Osteoblast (primary cell): ENCODE measurements at places on chromosomes 2 and 18. TPM values are rescaled to one million over a fixed set of nuclear protein-coding genes. Genes with fewer than 3 reads are reported as not detected.
A peak's percentile ranks its signal among the peaks of the same experiment; 100 is the strongest.

Gene SGO2
- total RNA-seq = 3.2 and 4.0 TPM in 2 replicates

Gene CCDC142
- 32.4 and 32.6 TPM in 2 replicates for total RNA-seq

Gene TUBA4B
- not detected in 2 replicates for total RNA-seq

Gene C2orf78
- not detected in 2 replicates for total RNA-seq

Gene RPIA
- total RNA-seq = 6.2 and 6.8 TPM in 2 replicates

Gene ONECUT2
- total RNA-seq = under 0.01 TPM in 1 of 2 replicates, not detected in the other

Gene HYCC2
- total RNA-seq = 11.6 and 12.1 TPM in 2 replicates

Gene NEMP2
- total RNA-seq = 3.8 and 4.7 TPM in 2 replicates

Gene ABCB11
- total RNA-seq = under 0.01 TPM in 1 of 2 replicates, not detected in the other

Gene MC5R
- total RNA-seq = 0.36 and 0.59 TPM in 2 replicates

Gene DNMT3A
- total RNA-seq = 14.7 and 18.5 TPM in 2 replicates

- no peak overlapping the region for H3K4me3 ChIP-seq
- peak; percentile 73 for DNase-seq
- no peaks in the 10 kb centered on the region for H3K4me1 ChIP-seq
- H3K27me3 ChIP-seq = no peaks in the 10 kb centered on the region
- H3K27ac ChIP-seq = no peak overlapping the region
These were observed 580.9 kb upstream of the TMEFF2 start for GRCh38 chr2:192775459-192776262.

GRCh38 chr18:70290482-70291294 lies 1.8 kb downstream of the SOCS6 start:
- no peak for DNase-seq
- peak overlapping the region; percentile 77 for H3K4me3 ChIP-seq
- H3K27ac ChIP-seq = peak overlapping the region; percentile 55
- no peaks in the 10 kb centered on the region for H3K27me3 ChIP-seq

DNA sequence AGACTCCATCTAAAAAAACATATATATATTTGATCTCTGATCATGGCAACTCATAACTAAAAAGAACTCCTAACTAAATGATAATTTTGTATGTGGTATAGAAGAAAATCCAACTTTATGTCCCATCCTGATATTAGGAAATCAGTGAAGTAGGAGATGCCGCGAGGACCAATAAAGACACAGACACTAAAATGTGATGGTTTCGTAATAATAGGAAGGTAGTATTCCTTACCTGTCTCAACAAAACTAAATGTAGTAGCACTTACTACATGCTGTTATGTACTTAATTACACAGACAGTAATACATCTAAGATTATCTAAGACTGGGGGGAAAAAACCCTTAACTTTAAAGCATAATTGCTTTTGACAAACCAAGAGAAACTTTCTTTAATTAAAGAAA lies 63.5 kb downstream of the TRIP12 start:
- H3K4me3 ChIP-seq = no peak overlapping the region
- peaks cover 28% of the 10 kb centered on the region for H3K36me3 ChIP-seq
- H3K27ac ChIP-seq = no peak overlapping the region
- DNase-seq = no peak
- peaks cover 5% of the 10 kb centered on the region for H3K4me1 ChIP-seq

DNA sequence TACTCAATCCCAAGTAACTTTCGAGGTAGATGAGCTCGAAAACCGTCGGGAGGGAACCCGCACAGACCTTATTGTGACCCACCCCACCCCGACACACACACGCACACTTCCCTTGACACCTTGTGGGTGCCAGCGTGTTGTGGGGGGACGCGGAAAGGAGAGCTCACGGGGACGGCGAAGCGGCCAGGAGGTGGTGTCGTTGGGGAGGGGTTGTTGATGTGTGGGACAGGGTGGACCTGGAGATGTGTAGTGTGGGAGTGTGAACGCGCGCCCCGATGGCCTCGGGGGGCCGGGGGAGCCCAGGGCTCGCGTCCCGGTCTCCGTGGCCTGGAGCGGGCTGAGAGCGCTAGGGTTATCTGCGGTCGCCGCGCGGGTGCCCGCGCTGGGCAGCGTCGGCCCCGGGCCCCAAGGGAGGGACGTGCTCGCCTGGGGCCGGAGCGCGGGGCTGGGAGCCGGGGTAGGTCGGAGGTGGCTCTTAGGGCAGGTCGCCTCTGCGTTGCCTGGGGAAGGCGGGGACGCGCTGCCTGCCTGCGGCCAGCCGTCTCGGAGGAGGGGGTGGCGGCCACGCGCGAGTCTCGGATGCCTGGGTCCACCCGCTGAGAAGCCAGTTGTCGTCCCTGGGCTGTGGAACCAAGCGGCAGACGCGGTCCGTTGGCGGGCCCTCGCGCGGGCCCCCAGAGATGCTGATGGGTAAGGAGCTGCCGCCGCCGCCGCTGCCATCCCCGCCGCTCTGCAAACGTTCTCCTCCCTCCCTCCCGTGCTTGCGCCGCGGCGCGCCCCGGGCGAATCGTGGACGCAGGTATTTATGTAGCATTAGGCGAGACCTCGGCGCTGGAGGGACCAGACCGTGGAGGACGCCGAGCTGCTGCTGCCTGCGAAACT lies 1.6 kb downstream of the KLHL29 start:
- peak overlapping the region; percentile 70 for H3K4me3 ChIP-seq
- no peaks in the 10 kb centered on the region for H3K36me3 ChIP-seq

DNA sequence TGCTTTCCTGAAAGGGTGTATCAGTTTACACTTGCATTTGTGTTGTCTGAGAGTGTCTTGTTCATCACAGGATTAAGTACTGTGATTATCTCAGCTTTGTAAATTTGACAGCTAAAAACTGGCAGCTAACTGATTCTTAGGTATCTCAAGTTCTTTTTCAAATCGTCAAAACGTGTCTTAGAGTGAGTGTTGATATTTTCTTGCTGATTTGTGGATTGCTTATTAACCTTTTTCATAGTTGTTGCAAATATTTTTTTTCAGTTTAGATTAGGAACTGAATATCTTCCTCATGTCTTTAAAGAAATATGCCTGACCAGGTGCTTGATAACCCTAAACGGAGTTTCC lies 41.9 kb downstream of the LRRFIP1 start:
- H3K4me3 ChIP-seq = peak overlapping the region; percentile 5
- H3K27me3 ChIP-seq = no peaks in the 10 kb centered on the region
- H3K27ac ChIP-seq = peak overlapping the region; percentile 96
- peaks cover 4% of the 10 kb centered on the region for H3K36me3 ChIP-seq
- H3K4me1 ChIP-seq = peaks cover 31% of the 10 kb centered on the region
- DNase-seq = no peak

DNA sequence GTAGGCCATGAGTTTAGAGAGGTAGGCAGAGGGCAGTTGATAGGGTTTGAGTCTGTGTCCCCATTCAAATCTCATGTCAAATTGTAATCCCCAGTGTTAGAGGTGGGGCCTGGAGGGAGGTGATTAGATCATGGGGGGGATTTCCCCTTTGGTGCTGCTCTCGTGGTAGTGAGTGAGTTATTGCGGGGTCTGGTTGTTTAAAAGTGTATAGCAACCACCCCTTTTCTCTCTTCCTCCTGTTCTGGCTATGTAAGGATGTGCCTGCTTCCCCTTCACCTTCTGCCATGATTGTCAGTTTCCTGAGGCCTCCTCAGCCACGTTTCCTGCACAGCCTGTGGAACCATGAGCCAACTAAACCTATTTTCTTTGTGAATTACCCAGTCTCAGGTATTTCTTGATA lies 25.5 kb downstream of the MARCHF4 start:
- H3K27me3 ChIP-seq = no peaks in the 10 kb centered on the region
- H3K27ac ChIP-seq = no peak overlapping the region
- DNase-seq = no peak
- H3K4me1 ChIP-seq = peaks cover 44% of the 10 kb centered on the region
- H3K36me3 ChIP-seq = no peaks in the 10 kb centered on the region
- no peak overlapping the region for H3K4me3 ChIP-seq

- H3K4me3 ChIP-seq = peak overlapping the region; percentile 76
- DNase-seq = peak; percentile 87
- no peak overlapping the region for H3K27ac ChIP-seq
- no peaks in the 10 kb centered on the region for H3K36me3 ChIP-seq
- peaks cover 15% of the 10 kb centered on the region for H3K27me3 ChIP-seq
These were observed 1.8 kb upstream of the NPAS2 start for GRCh38 chr2:100818003-100818605.

DNA sequence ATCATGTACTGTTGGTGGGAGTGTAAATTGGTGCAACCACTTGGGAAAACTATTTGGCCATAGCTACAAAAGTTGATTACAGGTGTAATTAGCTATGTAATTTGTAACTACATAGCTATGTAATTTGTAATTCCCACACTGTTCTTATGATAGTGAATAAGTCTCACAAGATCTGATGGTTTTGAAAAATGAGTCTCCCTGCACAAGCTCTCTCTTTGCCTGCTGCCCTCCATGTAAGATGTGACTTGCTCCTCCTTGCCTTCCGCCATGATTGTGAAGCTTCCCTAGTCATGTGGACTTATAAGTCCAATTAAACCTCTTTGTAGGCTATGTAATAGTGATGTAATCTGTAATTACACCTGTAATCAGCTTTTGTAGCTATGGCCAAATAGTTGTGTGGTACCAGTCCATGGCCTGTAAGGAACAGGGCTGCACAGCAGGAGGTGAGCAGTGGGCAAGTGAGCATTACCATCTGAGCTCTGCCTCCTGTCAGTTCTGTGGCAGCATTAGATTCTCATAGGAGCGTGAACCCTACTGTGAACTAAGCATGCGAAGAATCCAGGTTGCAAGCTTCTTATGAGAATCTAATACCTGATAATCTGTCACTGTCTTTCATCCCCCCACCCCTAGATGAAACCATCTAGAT lies 133.7 kb upstream of the COPS8 start:
- no peaks in the 10 kb centered on the region for H3K36me3 ChIP-seq
- no peaks in the 10 kb centered on the region for H3K27me3 ChIP-seq
- no peak overlapping the region for H3K4me3 ChIP-seq
- no peak overlapping the region for H3K27ac ChIP-seq
- DNase-seq = no peak
- no peaks in the 10 kb centered on the region for H3K4me1 ChIP-seq

DNA sequence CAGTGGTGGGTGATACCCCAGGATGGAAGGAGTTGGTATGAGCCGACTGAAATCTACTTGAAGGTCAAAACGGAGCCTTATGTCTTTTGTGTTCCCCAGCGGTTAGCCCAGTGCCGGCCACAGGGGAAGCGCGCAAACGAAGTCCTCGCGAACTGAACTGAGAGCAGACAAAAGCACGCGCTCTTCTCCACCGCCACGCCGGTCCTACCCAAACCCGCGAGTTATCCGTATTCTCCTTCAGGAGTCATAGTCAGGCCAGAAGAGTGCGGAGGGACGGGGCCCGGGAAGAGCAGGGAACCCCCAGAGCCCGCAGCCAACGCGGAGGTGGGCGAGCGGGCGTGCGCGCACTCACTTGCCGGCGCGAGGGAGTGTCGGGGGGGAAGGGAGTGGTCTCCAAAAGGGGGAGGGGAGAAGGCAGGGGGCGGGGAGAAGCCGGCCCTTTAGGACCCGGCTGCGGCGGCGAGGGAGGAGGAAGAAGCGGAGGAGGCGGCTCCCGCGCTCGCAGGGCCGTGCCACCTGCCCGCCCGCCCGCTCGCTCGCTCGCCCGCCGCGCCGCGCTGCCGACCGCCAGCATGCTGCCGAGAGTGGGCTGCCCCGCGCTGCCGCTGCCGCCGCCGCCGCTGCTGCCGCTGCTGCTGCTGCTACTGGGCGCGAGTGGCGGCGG lies at the start of gene IGFBP2:
IGFBP2 (plus strand) TSS at position 469 of the 664 bp plus-strand sequence; CDS start at position 573, 104 bp downstream.
- H3K36me3 ChIP-seq = peaks cover 7% of the 10 kb centered on the region
- peaks cover 23% of the 10 kb centered on the region for H3K27me3 ChIP-seq
- H3K4me1 ChIP-seq = peaks cover 22% of the 10 kb centered on the region
- peak within 1 kb of the TSS; percentile 12 for H3K27ac ChIP-seq
- peak within 1 kb of the TSS; percentile 87 for H3K4me3 ChIP-seq

DNA sequence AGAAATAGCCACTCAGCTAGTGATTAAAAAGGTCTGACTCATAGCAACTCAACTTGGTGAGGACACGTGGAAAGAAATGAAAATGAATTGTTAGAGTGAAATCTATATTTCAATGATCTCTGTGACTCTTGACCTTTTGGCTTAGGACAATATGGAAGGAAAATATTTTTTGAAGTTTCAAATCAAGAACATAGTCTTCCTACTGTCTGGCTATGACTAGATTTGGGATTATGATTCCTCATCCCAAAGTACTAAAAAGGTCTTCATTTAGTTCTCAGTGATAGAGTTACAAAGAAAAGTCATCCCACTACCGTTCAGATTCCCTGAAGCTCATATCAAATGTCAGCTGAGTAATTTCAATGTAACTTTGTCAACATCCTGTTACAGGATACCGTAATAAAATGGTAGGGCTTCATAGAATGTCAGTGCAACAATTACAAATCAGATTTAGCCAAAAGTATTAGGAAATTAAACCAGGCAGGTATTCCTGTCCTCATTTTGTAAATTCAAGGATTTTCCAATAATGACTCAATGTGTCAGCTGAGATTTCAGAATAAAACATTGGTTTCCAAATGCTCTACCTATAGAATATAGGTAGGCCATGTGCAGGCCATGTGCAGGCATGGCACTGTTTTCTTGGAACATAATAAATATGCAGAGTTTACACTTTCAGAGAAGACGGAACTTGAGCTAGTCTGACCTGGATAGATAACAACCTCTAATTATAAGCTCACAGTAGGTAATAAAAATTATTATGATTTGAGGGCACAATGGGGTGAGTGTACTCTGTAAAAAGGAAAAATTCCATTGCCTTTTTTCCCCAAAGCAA lies 36.0 kb downstream of the ANKRD29 start:
- DNase-seq = peak; percentile 79
- peaks cover 33% of the 10 kb centered on the region for H3K4me1 ChIP-seq
- no peaks in the 10 kb centered on the region for H3K27me3 ChIP-seq
- H3K36me3 ChIP-seq = no peaks in the 10 kb centered on the region

- H3K4me3 ChIP-seq = no peak overlapping the region
- H3K36me3 ChIP-seq = no peaks in the 10 kb centered on the region
These were observed 8.5 kb upstream of the LBH start for GRCh38 chr2:30222636-30223360.

GRCh38 chr2:239370403-239370802 lies 30.4 kb downstream of the HDAC4 start:
- H3K27me3 ChIP-seq = no peaks in the 10 kb centered on the region
- no peak for DNase-seq
- H3K36me3 ChIP-seq = no peaks in the 10 kb centered on the region

DNA sequence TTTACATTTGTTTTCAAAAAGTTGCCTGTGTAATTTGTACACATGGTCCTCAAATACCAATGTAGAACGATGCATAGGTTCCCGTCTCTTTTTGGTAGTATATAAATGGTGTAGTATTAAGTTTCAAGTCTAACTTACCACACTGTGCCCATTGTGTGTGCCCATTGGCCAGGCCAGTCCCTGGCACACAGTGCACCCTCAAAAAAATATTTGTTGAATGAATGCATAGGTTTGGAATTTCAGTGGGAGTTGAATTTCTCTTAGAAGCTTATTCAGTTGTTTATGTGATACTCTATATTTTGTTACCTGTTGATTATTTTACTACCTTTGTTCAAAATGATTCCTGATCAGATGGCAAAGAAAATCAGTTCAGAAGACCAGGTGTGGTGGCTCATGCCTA lies 30.1 kb downstream of the IDH1 start:
- H3K27ac ChIP-seq = no peak overlapping the region
- H3K4me3 ChIP-seq = no peak overlapping the region
- no peak for DNase-seq
- H3K27me3 ChIP-seq = no peaks in the 10 kb centered on the region

GRCh38 chr2:86621280-86621943 lies 2.3 kb downstream of the RNF103 start:
- peak overlapping the region; percentile 84 for H3K27ac ChIP-seq
- peaks cover 11% of the 10 kb centered on the region for H3K36me3 ChIP-seq
- peak overlapping the region; percentile 95 for H3K4me3 ChIP-seq
- H3K27me3 ChIP-seq = no peaks in the 10 kb centered on the region
- H3K4me1 ChIP-seq = peaks cover 12% of the 10 kb centered on the region

GRCh38 chr2:155645791-155646190 lies 686.7 kb downstream of the NR4A2 start:
- no peak for DNase-seq
- H3K27me3 ChIP-seq = no peaks in the 10 kb centered on the region
- H3K4me1 ChIP-seq = no peaks in the 10 kb centered on the region
- H3K27ac ChIP-seq = no peak overlapping the region
- H3K36me3 ChIP-seq = no peaks in the 10 kb centered on the region
- no peak overlapping the region for H3K4me3 ChIP-seq
